ENCODE measurements at places on chromosomes 5 and 9. TPM values are rescaled to one million over a fixed set of nuclear protein-coding genes. Genes with fewer than 3 reads are reported as not detected.

Gene SLC6A19
- not detected for total RNA-seq

Gene PPIC
- 100 TPM for total RNA-seq

Gene ADAMTS13
- 1.00 TPM for total RNA-seq

Gene GPR151
- not detected for total RNA-seq

Gene JAKMIP2
- total RNA-seq = 0.57 TPM

Gene NEUROG1
- not detected for total RNA-seq

Gene IRX2
- not detected for total RNA-seq

Measured in smooth muscle cell of bladder (primary cell).